ENCODE measurements at places on chromosomes 3 and 15.

DNA sequence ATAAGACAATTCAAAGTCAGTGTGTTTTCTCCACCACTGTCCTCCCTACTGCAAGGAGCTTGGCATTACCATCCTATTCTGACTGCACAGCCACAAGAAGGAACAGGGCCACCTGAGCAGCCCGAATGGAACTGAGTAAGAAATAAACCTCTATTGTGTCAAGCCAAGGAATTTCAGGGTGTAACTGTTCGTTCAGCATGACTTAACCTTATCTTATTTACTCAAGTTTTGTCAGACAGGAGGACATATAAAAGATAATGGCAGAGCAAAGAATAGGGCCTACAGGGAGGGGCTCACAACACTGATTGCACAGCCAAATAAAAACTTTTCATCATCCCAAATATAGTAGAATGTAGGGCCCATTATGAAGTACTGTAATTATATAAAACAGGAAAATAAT lies 236.1 kb downstream of the NEK10 start:
- DNase-seq = peak; percentile 21

- DNase-seq = no peak
These were observed 6.6 kb downstream of the MOBP start for GRCh38 chr3:39474126-39474515.

GRCh38 chr3:74057169-74057568 lies 432.4 kb upstream of the PDZRN3 start:
- no peak for DNase-seq

- DNase-seq = no peak
These were observed 4.5 kb downstream of the RPS17 start for GRCh38 chr15:82535566-82536408.

GRCh38 chr15:58110999-58111717 lies 27.0 kb upstream of the AQP9 start:
- DNase-seq = no peak

- DNase-seq = no peak
These were observed 23.4 kb downstream of the KIF7 start for GRCh38 chr15:89631902-89632264.

DNA sequence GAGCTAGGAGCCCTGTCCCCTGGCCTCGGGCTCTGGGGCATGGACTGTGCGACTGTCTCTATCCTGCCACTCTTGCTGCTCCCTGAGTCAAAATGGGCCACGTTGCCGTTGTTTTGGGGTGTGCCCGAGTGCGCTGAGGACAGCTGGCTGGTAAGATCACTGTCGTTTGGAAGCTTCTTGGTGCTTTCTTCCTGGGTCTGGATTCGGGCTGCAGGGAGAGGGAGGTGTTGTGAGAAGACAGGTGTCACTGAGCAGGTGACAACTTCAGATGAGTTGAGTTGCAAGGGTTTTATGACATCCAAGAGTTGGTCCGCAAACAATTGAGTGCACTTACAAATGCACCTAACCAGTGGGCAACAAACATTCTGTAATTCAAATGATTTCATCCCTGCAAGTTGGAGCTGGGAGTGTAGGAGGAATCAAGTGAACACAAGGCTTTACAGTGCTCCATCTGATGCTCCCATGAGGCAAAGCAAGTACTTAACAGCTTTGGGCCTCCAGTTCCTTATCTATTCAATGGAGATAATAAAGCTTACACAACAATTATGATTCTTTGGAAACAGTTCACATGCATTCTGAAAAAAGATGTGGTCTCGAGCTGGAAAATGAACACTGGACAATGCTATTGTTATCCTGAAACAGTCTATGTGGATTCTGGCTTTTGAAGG lies 11.0 kb upstream of the STARD5 start:
- DNase-seq = peak; percentile 83

DNA sequence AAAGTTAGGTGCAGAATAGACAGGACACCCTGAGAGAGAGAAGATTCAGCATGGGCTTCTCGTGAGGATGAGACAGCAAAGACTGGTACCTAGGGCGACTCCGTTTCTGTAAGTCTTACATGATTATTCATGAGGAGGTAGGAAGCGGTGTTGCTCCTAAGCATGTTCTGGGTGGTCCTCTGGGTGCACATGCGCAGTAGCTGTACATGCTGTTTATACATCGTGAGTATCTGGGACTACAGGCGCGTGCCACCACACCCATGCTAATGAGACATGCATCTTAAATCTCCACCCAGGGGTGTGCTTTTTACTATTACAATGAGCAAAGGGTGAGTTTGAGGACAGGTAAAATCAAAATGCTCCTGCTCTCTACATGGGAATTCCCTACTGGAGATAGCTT lies 12.3 kb downstream of the ALPK3 start:
- no peak for DNase-seq

DNA sequence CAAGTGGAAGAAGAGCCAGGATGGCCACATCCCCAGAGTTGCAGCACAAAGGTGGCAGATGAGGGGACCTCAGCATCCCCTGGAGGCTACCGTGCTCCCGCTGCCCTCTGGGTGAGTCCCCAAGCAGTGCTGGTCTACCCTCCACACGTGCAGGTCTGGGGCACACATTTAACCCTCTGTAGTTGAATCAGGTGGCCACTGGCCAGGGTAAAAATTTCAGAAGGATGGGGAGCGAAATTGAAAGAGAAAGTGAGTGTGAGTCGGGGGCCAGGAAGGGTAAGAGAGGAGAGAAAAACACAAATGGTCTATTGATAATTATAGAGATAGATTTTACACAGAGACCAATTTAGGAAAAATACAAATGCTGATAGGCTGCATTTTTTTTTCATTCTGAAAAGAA lies 139.5 kb upstream of the EIF1B start:
- no peak for DNase-seq

GRCh38 chr3:177525987-177526712 lies 328.9 kb upstream of the TBL1XR1 start:
- peak; percentile 14 for DNase-seq

DNA sequence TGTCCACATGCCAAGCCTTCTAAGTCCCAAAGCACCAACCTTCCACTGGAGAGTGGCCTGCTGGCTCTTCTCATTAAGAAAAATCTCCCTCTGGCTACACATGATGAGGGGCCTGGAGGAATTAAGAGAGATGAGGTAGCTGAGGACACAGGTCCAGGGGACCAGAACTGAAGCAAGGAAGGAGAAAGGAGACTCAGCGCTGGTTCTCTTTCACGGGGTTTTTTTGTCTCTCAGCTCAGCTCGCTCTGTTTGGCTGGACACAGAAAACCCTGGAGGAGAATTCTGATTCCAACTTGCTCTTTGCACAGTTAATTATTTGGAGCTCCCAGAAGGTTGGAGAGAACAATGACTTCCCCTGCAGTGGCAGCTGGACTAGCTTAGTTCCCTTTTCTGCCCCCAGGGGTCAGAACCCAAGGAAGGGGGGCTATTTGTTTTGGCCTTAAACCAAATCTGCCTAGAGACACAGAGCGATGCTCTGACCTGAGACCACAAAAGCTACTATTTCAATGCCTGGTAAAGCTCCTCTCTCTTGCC lies 507.6 kb downstream of the FHIT start:
- DNase-seq = no peak

- DNase-seq = no peak
These were observed 552.8 kb downstream of the NAALADL2 start for GRCh38 chr3:175411946-175412345.

DNA sequence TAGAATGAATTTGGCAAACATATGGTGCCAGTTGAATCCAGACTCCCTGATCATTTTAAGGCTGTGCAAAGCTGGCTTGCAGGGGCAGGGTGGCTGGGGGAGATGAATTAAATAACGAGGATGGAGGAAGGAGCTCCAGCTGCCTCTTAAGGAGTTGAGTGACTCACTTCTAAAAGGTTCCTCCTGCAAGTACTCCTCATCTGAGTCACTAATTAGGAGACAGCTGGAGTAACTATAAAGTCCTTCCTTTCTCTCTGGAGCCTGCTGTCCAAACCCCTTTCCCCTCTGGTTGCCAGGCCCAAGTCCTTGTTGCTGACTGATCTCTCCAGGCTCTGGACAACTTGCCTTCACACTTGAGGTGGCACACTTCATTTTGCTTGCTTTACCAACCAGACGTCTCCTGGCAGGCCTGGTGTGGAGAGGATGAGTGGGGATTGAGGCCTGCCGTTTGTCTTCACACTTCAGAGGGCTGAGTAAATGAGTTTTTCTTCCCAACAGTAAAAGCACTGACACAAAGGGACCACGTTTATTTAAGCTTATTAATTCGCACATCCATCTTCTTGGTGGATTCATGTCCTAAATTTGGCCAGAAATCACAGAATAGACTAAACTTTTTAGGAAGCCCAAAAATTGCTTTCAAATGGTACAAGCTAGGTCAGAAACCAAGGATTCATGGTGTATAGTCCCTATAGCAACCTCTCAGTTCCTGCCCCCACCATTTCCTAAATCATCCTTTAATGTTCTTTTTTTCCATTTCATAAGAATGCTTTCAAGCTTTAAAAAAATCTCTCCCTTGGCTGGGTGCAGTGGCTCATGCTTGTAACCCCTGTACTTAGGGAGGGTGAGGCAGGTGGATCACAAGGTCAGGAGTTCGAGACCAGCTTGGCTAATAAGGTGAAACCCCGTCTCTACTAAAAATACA lies 90.5 kb upstream of the MYRIP start:
- DNase-seq = peak; percentile 68

GRCh38 chr15:99970891-99971430 lies 237.7 kb upstream of the LYSMD4 start:
- DNase-seq = no peak

DNA sequence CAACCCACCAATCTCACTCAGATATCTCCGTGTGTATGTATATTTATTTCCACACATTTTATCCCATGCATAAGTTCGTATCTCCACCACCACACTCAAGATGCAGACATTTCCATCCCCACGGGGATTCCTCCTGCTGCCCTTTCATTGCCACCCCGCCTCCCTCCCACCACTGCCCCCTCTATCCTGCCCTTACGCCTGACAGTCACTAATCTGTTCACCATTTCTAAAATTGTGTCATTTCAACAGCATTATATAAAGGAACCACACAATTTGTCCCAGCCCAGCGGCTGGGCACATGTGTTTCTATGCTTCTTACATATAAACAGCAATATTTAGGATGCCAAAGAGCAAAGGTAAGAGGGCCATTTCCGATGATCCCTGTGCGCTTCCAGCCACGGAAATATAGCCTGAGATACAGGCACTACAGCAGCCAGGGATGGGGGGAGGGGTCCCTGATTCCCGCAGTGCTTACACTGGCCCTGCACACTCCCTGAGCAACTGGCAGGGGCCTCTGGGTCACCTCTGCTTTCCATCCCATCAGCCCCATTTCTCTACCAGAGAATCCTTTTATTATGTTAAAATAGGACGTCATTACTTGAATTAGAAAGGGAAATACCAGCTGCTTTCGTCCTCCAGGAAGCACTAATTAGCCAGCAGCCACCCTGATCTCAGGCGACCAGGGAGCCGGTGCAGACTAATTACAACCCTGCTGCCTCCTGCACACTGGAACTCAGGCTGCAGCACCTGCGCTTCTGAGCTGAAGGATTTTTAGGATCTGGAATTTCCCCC lies 372.0 kb upstream of the ATP10A start:
- DNase-seq = no peak

GRCh38 chr3:181919375-181919774 lies 207.7 kb downstream of the SOX2 start:
- no peak for DNase-seq

- no peak for DNase-seq
These were observed 94.1 kb downstream of the HMG20A start for GRCh38 chr15:77514641-77515402.

GRCh38 chr15:48451736-48452135 lies 120.5 kb downstream of the DUT start:
- DNase-seq = no peak

- DNase-seq = no peak
These were observed 99.0 kb downstream of the SCN11A start for GRCh38 chr3:38952721-38953120.

DNA sequence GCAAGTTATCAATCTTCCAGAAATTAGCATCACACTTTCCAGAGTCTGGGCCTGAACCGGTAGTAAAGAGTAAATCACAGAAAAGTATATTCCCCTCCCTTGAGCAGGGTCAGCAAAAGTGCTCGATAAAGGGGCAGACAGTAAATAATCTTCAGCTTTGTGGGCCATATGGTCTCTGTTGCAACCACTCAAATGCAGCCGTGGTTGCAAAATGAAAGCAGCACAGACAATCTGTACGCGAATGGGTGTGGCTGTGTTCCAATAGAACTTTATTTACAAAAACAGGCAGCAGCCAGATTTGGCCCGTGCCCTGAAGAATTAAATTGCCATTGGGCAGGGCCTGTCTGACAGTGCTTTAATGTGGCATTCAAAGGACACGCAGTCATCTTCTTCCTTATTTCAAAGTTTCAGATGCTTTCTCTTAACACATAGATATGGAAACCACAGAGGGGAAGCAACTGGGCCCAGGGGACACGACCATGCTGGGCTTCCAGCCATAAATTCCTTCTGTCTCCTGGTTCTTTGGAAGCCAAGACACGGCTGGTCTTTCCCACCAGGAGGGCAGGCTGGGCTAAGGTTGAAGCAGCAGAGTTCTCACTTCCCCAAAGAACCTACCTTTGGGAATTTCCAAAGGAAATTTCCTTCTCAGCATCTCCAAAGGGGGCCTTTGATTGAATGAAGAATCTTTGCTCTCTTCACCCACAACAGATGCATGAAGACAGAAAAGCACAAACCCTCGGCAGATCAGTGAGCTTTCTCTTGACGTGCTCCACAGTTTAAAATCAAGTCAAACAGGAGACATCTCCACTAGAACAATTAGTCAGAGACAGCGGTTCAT lies 489.8 kb upstream of the PROK2 start:
- peak; percentile 85 for DNase-seq

- DNase-seq = peak; percentile 13
These were observed 163.3 kb upstream of the IL12A start for GRCh38 chr3:159825216-159825854.

DNA sequence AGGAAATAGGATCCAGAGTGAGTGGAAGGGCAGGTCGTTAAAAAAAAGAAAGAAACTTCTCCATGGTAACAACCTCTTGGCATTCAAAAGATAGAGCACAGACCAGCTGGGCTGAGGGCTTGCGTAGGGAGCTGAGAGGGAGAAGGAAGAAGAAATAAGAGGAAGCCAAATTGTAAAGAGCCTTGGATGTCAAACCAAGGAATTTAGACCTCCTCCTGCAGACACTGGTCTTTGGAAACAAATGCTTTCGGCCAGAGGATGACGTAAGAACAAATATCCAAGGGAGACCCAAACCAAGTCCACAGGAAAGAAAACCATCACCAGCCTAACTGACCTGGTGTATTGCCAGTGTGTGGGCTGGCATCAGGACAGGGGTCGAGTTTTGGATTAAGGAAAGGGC lies 155.2 kb downstream of the UACA start:
- DNase-seq = peak; percentile 86

DNA sequence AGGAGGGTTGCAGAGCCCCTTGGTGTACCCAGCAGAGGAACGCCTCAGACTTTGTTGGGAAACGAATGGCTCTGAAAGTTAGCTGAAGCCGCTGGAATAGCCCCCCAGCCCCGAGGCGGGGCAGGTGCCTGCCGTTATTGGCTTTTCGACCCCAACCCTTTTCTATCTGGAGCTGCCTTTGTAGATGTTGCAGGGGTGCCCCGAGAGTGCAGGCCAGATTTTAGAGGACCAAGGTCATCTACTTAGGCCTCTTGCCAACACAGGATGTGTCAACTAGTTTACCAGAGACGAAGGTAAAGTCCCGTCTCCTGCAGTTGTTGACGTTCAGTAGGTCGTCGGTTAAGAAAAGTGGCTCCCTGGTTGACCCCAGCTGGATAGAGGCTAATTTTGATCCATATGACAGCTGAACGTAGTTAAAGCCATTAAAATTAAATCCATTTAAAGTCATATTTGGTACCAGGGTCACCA lies 579 bp upstream of the UBE3A start:
- peak; percentile 30 for DNase-seq

Data from fibroblast of the aortic adventitia (primary cell).